Activated CD4-positive, alpha-beta T cell treated with anti-CD3 and anti-CD28 coated beads, Interleukin-2, amount 50 U/mL, for 1 hour (primary cell): ENCODE measurements at places on chromosomes 3 and 15.

DNA sequence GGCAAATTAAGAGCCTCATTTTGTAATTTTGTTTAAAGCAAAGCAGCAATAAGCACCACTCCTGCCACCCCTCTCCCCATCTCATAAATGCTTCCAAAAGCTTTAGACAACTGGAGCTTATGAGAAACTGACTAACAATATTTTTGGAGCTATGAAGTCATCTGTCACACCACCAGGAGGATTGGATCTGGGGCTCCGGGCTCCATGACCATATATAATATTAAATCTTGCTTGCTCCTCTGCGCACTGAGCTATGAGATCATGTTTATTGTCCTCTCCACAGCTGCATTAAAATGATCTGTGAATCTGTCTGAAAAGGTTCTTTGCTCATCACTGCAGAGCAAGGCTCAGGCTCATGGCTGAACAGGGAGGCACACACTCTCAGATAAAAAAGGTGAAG lies 323.7 kb downstream of the ZNF621 start:
- no peak for DNase-seq

DNA sequence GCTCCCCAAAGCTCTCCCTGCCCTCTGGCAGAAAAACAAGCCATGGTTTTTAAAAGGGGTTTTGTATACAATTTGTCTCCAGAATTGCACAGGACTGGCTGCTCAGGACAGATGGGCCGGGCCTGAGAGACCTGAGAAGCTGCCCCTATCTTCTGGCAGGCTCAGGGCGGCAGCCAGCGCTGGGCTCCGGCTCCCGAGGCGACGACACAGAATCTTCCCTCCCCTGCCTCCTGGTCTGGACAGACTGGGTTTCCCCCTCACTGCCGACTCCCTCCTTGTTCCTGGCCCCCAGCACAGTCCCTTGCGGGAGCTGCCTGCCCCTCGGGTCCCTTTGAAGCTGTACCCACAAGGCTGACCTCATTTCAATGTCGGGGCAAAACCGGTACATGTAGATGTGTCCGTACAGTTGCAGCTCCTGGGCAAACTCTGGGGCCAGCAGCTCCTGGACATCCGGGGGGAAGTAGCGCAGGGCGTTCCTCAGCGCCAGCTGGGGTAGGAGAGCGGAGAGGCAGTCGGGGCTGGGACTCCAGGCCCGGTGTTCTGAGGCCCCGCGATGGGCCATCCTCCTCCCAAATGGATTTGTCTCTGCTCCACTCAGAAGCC lies 7.2 kb downstream of the UROC1 start:
- no peak for DNase-seq

GRCh38 chr3:36837089-36837488 lies 72.7 kb upstream of the DCLK3 start:
- no peak for DNase-seq

- DNase-seq, result no peak
Observed at GRCh38 chr15:77860071-77860691, 217.3 kb downstream of the TBC1D2B start.

- DNase-seq, result peak; percentile 27
Observed at GRCh38 chr3:187999821-188000220, 154.1 kb upstream of the LPP start.

DNA sequence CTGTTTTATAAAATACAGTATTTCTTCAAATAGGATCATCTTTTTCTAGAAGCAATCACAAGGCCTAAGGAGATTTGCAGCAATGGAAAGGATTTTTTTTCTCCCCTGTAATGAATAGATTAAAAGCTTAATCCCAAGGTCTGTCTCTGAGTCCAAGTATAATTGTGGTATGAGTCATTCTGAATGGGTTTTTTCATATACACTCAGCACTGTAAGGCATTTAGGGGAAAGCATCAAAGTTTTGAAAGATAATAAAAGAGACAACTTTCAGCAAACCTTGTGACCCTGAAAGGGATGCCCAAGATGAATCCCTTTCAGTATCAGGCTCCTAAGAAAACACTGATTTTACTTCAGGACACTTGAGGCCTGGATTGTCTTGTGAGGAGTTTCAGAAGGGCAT lies 23.3 kb upstream of the LARS2 start:
- DNase-seq, result no peak

DNA sequence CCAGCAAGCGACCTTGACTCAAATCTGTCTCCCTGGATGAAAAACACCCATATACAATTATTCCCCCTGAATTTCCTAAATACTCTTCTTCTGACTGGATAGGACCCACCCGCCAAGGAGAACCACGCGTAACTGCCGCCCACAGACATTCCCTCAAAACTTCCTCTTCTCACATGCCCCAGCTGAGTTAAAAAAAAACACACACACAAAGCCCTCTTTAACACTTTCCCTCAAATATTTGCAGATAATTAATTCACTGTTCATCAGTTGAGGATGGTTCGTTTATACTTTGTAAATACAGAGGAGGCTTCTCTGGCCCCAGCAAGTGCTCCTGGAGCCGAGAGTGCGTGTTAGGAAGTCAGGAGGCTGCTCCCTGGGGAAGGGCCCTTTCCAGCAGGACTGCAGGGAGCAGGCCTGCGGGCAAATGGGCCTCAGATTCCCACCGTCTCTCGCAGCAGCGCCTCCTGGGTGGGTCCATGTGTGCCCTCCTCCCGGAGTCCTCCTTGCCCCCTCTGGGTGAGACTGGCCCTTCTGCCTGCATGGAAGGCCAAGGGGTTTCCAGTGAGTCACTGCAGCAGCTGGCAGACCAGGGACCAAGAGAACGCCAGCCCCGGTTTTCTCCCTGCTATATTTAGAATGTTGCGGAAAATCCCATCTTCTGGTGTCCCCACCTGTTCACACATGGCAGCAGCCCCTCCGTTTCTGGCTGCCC lies 46.8 kb downstream of the MGLL start:
- DNase-seq, result no peak

DNA sequence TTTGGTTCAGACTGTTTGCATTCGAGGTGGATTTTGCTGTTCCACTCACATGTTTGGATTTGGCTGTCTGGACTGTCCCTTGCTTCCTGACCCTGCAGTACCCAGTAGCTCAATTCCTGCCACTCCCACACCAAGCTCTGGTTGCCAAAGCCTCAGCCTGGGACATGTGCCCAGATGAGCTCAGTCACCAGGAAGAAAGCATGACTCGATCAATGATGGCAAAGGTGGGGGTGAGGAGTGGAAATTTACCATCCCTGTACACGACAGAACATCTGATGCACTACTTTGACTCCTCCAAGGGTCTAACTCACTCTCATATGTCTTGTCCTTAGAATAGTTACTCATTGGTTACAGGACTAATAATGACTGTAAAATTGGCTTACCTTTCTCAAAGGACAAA lies 45.2 kb downstream of the ZNF385D start:
- no peak for DNase-seq

DNA sequence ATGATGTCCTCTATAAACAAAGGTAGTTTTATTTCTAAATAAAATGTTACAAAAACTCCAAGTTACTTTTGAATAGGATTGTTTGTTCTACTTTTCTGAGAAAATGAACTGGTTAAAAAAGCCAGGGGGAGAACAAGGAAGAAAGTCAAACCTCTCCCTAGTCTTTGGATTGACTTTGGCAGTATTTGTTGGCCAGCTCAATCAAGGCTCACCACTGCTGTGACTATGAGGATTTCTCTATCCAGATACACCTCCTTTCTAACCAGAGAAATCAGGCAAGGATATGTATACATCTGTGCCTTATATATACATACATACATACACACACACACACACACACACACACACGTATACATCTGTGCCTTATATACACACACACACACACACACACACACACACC lies 107.8 kb downstream of the FEZF2 start:
- no peak for DNase-seq

GRCh38 chr3:48403533-48404439 lies 26.1 kb downstream of the PLXNB1 start:
- DNase-seq, result no peak

GRCh38 chr3:48092270-48092669 lies 76.1 kb upstream of the MAP4 start:
- no peak for DNase-seq

GRCh38 chr3:58565621-58566397 lies 11.4 kb downstream of the FAM107A start:
- DNase-seq, result no peak

- peak; percentile 78 for DNase-seq
Observed at GRCh38 chr3:36944641-36945270, at the start of gene TRANK1. Gene TRANK1, minus strand, starts transcription at chr3:36945054. Its CDS starts 245 bp downstream, at chr3:36944809.

DNA sequence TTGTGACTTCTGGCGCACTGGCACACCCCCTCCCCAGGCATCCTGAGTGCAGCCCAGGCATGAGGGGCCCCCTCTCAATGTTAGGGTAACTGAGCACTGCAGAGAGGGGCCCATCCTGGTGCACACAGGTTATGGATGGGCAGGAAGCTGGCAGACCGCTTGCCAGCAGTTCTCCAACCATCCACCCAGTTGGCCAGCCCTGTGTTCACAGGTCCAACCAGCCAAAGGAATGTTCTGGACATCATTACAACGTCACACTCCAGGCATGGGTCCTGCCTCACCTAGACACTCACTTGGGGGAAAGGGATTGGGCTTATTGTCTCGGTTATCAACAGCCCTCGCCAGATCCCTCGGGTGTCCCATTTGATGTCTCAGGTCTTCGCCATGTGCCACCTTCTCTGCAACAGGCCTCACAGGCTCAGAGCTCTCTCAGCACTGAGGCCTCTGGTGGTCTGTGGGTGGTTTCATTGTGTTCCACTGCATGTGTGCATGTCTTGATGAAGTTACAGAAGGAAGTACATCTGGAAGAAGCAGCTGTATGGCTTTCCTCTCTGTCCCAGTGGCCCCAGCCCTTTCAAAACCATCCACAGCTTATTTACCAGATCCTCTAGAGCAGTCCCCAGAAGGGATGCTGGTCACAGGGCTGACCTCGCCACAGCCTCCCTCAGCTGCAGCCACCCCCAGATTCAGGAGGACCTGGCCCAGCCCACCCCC lies 23.7 kb downstream of the ADCY5 start:
- DNase-seq, result no peak

DNA sequence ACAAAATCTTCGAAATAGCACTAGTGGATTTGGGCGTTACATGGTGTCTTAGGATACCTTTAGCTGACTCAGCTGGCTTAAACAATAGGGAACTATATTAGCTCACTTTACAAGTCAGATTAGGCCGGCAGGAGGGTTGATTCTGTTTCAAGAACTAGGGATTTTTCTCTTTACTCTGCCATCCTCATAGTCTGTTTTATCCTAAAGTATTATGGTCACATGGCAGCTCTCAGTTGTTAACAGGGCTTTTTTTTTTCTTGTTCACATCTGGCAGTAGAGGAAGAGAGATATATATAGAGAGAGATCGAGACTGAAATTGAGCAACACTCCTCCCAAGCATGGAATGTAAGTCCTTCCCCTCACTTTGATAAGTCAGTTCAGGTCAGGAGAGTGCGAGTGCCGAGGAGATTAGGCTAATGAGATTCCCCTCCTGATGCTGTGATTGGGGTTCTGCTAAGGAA lies 32.9 kb downstream of the CHP1 start:
- DNase-seq, result no peak

GRCh38 chr3:170907637-170908234 lies 701 bp downstream of the EIF5A2 start:
- no peak for DNase-seq

DNA sequence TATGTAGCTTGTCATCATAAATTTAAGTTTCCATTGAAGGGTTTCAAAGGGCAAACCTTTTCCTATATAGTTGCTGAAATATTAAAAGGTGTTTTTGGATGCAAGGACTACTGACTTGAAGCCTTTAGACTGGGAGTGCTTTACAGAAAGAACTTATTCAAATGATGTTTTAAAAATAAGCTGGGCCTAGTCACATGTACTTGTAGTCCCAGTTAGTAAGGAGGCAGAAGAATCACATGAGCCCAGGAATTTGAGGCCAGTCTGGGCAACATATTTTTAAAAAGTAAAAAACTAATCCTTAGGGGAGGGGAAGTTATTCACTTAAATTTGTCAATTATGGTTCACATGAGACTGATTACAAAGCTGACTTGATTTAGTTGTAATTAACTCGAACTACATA lies 65.0 kb downstream of the SMARCC1 start:
- DNase-seq, result no peak

DNA sequence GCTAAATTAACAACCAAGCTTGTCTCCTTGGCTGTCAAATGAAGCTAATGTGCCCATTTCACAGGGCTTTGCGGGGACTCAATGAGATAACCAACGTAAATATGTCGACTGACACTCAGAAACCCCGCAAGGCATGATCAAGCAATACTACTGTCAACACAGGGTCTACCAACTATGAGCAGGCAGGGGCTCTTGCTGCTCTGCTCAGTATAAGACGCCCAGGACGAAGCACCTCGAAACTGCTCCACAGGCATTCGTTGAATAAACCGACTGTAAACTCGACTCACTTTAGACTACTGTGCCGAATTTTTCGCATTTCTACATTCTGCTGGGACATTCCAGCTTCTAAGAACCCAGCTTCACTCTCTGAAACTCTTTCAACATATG lies 55.0 kb downstream of the FEZF2 start:
- DNase-seq, result no peak

GRCh38 chr3:107810171-107811071 lies 280.4 kb downstream of the CD47 start:
- DNase-seq, result no peak

DNA sequence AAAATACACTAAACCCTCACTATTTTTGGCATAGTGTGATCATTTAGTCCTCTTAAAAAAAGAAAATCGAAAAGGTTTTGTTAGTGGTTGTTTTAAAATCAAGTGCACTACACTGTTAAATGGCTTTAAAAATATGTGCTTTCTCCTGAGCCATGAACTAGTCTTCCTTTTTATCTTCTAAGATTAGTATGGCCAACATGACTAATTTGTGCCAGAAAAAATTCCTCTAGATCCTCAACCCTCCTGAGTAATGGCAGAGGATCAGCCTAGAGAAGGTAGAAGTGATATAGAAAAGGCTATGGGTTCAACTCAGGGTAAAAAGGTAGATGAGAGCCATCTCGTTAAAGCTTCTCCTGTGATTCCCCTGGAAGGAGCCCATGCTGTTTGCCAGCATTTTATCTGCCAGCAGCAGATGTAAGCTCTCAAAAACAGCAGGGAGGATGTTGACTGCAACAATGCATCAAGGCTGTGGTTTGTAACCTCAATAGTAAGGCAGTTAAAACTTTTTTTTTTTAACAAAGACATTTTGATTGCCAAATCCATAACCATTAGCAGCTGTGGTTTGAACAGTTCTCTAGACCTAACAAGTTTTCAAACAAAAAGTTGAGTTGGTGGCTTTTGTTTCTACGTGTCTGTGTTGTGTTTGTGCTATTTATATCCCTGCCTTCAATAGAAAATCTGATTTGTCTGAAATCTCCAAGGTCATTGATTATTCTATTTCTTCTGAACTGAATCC lies 30.2 kb upstream of the ZNF609 start:
- DNase-seq, result peak; percentile 29

- DNase-seq, result no peak
Observed at GRCh38 chr3:107523289-107523538, 452 bp downstream of the BBX start.
